Left forelimb (tissue), 1 donor: ENCODE measurements at places on chromosomes 6 and 20.
A peak's percentile ranks its signal among the peaks of the same experiment; 100 is the strongest.

- DNase-seq = no peak
Observed at GRCh38 chr20:36154700-36155628, at the start of gene EPB41L1. EPB41L1 (plus strand) TSS chr20:36154740; CDS start chr20:36173778, 19,038 bp downstream.

- no peak for DNase-seq
Observed at GRCh38 chr20:51760905-51761546, 7.2 kb downstream of the ATP9A start.

GRCh38 chr6:74050921-74051320 is 354.9 kb downstream of the CD109 start:
- no peak for DNase-seq

GRCh38 chr6:46059608-46060007 is 43.9 kb upstream of the CLIC5 start:
- no peak for DNase-seq

DNA sequence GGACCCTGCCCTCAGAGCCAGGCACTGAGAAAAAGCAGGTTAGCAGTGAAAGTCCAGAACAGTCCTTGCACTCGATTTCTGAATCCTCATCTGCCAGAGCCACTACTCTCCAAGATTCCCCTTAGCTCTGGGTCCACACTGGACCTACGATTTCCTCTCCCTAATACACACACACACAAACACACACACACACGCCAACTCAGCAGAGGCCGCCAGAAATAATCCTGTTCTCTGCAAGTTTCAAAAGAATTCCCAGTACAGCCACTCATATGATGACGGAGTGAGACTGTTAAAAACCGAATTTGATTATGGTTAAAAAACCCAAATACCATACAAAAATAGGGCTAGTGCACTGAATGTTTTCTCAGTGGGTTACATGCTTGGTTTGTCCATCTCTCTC is 90.8 kb downstream of the GMPR start:
- no peak for DNase-seq

DNA sequence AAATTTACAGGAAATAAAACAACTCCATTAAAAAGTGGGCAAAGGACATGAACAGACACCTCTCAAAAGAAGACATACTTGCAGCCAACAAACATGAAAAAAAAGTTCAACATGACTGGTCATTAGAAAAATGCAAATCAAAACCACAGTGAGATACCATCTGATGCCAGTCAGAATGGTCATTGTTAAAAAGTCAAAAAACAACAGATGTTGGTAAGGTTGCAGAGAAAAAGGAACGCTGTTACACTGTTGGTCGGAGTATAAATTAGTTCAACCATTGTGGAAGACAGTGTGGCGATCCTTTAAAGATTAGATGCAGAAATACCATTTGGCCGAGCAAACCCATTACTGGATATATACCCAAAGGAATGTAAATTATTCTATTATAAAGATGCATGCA is 858.0 kb upstream of the FLRT3 start:
- DNase-seq = no peak

- DNase-seq = no peak
Observed at GRCh38 chr6:53192682-53193188, 44.1 kb upstream of the GCM1 start.

DNA sequence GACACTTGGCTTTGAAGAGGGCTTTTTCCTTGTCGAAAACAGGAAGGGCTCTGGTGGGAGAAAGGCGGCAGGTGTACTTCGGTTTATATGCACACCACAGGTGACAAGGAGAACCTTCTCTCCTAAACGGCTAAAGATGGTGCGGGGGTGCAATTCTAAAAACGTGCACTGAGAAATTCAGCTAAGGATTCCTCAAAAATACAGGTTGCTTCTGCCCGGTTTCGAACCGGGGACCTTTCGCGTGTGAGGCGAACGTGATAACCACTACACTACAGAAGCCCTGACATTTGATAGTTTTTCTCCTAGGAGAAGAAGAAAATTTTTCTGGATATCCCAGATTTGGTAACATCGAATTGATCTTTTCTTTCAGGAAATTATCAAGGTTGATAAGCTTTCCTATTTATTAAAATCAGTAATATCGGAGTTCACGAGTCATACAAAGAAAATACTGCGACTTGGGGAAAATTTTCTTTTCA is 32.0 kb downstream of the POM121L2 start:
- no peak for DNase-seq

DNA sequence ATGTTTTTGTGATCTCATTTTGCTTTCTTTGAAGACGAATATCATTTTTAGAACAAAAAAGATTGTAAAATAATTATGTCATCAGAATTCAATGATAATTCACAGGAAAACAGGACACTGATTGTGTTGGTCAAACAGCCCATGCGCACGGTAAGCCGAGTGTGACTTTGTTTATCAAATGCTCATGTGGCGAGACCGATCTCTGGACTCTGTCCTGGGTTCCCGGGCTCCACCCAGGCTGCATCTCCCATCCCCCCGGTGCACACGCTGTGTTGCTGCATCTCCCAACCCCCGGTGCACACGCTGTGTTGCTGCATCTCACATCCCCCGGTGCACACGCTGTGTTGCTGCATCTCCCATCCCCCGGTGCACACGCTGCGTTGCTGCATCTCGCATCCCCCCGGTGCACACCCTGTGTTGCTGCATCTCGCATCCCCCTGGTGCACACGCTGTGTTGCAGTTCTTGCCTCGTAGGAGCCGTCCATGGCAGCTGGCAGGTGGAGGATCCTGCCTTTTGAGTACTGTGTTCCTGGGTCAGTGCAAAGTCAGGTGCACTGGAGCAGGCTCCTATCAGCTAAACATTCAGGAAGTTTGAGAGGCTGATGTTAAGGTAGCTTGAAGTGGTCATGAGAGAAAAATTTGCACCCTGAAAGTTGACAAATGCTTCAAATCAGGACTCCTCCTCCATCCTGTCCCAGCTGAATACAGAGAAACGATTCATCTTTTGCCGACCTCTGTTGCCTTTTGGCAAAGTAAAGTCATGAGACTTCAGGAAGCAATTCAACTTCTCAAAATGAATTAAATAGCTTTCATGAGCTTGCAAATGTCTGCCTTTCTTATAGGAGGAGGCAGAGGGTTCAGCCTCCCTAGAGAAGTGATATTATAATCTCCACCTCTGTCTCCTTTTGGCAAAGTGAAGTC is 77.1 kb upstream of the FRMD1 start:
- DNase-seq = peak; percentile 51

- no peak for DNase-seq
Observed at GRCh38 chr6:79056226-79056625, 21.8 kb downstream of the PHIP start.

DNA sequence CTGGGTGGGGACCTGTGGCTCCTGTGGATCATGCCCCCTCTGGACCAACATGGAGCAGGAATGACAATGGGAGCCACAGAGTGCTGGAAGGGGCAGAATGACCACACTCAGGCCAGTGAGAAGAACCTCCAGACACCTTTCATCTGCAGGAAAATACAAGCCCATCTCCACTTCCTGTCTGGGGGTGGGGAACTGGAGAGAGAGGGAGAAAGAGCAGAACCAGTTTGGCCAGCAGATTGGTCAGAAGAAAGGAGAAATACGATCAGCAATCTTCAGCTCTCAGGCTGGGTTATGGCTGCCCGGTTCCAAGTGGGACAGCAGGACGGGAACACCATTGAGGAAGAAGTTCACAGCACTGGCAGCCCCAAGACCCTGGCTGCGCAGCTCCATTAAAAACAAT is 37.0 kb downstream of the BMP7 start:
- DNase-seq = no peak

DNA sequence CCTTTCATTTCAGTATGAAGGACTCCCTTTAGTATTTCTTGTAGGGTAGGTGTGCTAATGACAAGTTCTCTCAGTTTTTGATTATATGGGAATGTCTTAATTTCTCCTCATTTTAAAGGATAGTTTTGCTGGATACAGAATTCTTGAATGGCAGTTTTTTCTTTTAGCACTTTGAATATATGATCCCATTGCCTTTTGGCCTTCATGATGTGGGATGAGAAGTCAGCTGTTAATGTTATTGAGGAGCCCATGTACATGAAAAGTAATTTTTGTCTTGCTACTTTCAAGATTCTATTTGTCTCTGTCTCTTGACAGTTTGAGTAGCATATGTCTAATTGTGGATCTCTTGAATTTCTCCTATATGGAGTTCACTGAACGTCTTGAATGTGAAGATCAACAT is 30.9 kb downstream of the RSPH3 start:
- no peak for DNase-seq

- no peak for DNase-seq
Observed at GRCh38 chr6:108778421-108779186, 69.6 kb upstream of the ARMC2 start.

DNA sequence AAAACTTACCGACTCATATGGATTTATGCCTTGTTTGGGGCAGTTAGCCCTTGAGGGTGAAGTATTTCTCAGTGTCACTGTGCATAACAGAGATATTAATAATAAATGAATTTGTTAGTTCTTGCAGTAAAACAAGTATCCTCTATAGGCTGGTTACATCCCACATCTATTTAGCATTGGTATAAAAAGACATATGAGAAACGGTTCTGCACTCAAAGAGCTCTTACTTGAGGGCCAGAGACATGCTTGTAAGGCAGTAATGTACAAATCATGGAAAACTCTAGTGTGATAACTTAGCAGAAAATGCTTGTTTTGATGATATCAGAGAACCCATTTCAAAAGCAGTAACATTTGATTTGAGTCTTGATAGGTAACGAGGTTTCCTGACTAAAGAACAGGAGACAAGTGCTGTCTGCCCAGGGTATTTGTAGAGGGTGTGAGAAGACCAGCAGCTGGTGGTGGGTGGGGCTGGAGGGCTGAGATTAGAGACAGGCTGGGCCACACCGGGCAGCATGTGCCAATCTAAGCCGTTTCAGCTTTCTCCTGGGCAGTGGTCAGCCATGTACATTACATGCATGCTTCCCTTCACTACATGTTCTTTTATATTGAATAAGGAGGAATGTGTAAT is 46.3 kb downstream of the TULP4 start:
- no peak for DNase-seq

DNA sequence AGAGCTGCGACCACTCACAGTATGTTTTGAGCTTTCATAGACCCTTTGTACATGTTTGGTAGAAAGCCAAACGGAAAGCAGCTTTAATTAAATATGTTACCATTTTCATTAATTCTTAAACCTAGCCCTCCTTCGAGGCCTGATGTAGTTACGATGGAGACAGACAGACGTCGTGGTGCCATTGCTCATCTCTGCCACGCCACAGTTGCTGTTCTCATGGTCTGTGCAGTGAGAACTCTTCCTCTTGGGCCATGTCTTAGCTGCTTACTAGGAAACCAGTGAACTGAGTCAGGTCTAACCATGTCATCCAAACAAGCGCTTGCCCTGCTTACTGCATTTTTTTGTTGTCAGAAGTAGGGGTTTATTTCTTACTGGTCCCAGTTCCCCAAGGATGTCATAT is 62.8 kb downstream of the SNX9 start:
- DNase-seq = no peak

- no peak for DNase-seq
Observed at GRCh38 chr6:53168516-53169267, 20.1 kb upstream of the GCM1 start.

GRCh38 chr6:7166410-7167293 is 58.9 kb downstream of the RREB1 start:
- DNase-seq = no peak

DNA sequence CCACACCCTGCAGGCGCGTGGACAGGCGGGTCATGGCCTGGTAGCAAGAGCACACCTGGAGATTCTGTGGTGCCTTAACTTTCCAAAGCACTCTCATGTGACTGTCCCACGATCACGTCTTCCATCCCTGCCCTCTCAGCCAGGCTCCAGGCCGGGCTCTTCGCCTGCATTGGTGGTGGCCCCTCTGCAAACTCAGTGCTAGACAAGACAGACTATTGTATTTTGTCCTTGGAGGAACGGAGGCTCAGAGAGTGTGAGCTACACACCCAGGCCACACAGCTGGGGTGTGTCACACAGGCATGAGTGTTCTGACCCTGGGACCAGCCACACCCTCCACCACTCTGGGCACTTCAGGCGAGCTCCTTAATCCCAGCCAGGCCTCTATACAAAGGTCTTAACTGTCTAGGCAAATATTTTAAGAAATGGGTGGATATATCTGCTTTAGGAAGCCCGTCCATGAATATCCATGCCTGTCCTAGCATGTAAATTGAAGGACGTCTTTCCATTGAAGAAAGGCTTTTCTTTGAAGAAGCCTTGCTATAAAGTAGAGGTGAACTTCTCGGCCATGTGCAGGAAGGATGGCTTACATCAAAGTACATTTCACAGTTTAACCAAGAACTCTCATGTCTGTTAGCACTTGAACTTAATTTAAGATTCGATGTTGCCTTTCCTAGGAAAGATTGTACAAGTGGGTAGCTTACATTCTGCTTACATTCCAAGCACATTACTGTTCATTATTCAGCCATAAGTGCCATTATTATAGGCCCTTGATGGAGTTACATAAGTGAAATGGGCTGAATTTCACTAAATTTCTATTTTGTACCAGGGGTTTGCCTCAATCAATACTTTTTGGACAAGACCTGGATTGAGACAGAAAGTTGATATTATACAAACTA is 263.9 kb downstream of the DLL1 start:
- DNase-seq = peak; percentile 47

- DNase-seq = no peak
Observed at GRCh38 chr6:25056130-25056529, 120.4 kb upstream of the RIPOR2 start.

- no peak for DNase-seq
Observed at GRCh38 chr6:121826156-121826810, 390.8 kb downstream of the GJA1 start.

- DNase-seq = no peak
Observed at GRCh38 chr20:4512891-4513550, 208.7 kb upstream of the PRND start.

GRCh38 chr20:25321262-25321831 is 69.3 kb downstream of the ABHD12 start:
- no peak for DNase-seq

- no peak for DNase-seq
Observed at GRCh38 chr6:100304575-100304974, 160.1 kb downstream of the SIM1 start.

GRCh38 chr20:46640044-46640443 is 11.2 kb downstream of the SLC13A3 start:
- DNase-seq = no peak

- no peak for DNase-seq
Observed at GRCh38 chr6:140602431-140603248, 1228.2 kb upstream of the CITED2 start.

- DNase-seq = peak; percentile 49
Observed at GRCh38 chr6:112030206-112030960, 23.5 kb upstream of the CCN6 start.

DNA sequence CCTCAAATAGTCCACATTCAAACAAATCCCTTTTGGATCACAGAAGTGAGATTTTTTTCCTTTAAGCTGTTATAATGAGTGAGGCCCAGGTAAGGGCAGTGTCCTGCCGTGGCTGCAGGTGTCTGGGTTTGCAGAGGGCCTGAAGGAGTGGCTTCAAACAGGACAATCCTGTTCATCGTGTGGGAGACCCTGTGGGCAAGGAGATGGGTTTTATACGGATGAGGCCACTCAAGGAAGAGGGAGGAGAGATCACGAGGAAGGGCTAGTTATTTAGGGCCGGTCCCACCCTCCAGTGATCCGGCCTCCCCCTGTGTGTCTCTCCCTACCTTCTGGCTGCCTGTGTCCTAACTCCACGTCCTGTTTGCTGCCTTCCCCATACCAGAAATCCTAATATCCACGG is 33.8 kb downstream of the PPP1R14C start:
- DNase-seq = no peak
